ENCODE measurements at places on chromosomes 11 and 22.

- no peak for DNase-seq
Observed at GRCh38 chr11:77403211-77403610, 70.7 kb downstream of the PAK1 start.

DNA sequence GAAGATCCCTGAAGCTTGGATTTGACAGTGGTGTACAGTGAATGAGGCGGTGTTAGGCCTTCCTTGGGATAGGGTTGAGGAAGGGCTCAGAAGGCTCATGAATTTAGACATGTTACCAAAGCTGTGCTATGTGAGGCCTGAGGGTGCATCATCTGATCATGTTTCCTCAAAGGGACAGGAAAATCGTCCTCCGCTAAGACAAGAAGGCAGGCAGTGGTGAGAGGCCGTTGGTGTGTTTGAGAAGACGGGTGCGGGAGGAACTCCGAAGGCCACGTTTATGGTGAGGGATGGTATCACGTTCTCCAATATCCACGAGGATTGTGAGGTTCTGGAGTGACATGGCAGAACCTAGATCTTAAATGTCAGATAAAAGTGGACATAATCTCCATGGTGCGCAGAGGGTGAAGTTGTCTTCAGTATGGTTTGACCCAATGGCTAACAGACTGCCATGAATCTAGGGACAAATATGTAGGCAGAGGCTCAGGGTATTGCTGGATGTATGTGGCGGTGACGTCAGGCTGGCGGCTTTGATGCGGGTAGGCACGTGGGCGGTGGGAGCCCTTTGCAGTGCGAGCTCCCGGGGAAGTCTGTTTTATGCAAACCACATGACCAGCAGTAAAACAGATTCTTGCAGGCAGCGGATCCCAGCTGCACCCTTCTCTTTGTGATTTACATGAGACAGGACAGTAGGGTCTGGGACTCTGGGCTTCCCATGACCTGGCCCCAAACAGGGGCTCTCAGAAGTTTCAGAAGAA is 242.3 kb upstream of the B3GAT1 start:
- no peak for DNase-seq

DNA sequence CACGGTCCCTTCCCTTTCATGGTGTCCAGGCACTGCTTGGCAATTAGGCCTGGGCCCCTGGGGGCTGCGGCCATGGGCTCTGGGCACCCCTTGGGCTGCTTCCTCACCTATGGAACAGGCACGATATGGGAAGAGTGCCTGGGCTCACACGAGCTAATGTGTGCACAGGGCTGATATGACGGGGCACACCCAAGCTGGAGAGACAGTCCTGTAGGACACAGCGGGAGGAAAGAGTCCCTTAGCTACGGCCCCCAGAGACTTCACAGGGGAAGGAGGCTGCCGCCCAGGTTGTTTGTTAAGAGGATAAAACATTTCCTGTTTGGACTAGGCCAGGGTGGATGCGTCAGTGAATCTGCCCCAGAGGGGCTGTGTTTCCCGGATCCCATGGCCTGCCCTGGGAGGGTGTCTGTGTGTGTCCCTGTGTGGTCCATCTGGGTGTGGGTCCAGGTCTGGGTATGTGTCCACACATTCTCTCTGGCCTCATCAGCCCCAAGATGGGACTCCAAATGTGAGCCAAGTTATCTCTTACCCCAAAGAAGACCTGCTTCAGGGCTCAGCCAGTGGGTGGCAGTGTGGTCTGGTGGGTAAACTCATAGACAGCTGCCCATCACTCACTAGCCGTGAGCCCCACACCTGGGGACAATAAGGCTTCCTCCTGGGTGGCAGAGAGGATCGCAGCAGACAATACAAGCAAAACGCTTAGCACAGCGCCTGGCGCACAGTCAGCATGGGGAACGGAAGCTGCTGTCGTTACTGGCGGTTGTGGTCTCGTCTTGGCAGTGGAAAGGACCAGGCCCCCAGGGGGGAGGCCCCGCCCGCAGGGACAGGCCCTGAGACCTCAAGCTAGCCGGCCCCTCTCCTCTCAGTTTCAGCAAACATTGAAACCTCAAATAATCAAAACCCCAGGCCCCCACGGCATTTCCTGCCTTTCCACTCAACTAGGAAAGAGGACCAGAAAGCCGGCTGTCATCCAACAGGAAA is 3.2 kb upstream of the EMID1 start:
- peak; percentile 91 for DNase-seq

GRCh38 chr11:103585911-103586310 is 450.5 kb upstream of the DDI1 start:
- no peak for DNase-seq

- DNase-seq = peak; percentile 78
Observed at GRCh38 chr11:119533921-119534736, 111.2 kb upstream of the THY1 start.

DNA sequence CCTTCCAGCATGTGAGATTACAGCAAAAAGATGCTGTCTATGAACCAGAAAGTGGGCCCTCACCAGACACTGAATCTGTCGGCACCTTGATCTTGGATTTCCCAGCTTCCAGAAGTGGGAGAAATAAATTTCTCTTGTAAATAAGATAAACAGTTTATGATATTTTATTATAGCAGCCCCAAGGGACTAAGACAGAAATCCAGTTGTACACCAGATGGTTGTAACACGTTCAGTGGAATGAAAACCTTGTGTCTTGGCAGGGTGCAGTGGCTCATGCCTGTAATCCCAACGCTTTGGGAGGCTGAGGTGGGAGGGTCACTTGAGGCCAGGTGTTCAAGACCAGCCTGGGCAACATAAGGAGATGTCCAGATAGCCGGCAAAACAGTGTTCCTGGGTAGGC is 61.8 kb downstream of the MCHR1 start:
- DNase-seq = no peak

GRCh38 chr11:63917692-63918506 is 935 bp upstream of the RCOR2 start:
- no peak for DNase-seq

DNA sequence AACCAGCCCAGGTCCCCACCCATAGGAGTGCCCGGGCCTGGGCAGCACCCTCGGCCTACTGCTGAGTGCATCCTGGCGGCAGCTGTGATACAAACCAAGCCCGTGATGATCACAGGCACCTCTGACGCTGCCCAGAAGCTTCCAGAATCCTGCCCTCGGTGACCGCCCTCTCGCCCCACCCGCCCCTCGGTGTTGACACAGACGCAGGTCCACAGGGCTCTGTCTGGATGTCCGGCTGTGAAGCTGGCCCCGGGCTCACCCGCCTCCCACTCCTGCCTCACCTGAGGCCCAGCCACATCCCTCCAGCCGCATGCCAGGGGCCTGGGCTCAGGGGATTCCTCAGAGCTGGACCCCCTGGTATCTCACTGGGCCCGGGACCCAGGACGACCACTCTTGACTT is 191.0 kb downstream of the BRD1 start:
- no peak for DNase-seq

DNA sequence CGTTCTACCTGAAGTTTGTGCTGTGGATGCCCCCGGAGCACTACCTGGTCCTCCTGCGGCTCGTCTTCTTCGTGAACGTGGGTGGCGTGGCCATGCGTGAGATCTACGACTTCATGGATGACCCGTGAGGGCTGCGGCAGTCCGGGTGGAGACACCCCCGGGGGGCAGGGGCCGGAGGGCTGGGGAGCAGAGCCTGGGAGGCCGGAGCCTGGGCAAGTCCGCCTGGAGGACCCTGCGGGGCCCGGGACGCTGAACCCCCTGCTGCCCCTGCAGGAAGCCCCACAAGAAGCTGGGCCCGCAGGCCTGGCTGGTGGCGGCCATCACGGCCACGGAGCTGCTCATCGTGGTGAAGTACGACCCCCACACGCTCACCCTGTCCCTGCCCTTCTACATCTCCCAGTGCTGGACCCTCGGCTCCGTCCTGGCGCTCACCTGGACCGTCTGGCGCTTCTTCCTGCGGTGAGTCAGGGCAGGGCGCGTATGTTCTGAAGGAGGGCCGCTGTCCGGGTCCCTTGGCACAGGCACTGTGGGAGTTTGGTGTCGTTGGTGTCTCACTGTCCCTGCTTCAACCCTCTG is 17.3 kb downstream of the RNH1 start:
- DNase-seq = no peak

- DNase-seq = no peak
Observed at GRCh38 chr22:38756711-38757463, 1.1 kb upstream of the SUN2 start.

- DNase-seq = no peak
Observed at GRCh38 chr11:77515483-77515882, 41.6 kb upstream of the PAK1 start.

DNA sequence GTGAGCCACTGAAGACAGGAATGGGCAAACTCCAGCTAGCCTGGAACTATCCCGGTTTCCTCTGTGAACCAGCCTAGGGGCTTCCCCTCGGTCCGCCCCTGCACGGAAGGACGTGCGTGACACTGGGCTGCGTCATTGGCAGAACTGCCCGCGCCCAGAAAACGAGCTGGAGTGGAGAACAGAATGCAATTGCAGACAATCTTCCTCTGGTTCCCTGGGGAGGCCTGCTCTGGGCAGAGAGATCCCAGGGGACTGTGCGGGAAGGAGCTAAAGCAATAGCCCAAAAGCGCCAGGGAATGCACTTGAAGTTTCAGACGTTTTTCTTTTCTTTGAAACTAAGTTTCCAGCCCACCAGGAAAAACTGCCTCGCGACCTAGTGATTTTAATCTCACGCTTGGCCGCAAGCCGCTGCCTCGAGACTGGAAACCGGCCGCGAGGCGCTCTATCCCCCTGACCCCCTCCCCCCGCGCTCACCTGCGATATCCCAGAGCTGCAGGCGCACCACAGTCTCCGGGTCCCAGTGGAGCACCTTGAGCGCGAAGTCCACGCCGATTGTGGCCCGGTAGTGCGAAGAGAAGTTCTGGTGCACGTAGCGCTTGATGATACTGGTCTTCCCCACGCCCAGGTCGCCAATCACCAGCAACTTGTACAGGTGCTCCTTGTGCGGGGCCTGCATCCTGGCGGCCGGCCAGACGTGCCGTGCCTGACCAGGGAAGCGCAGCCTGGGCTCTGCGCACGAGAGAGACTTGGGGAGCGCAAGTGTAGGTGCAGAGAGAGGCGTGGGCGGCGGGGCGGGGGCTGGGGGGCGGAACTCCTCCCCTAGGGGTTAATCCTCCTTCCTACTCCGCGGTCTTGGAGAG is at the start of gene RAB38:
Gene RAB38 (minus strand): TSS at position 735 of the 860 bp plus-strand sequence. CDS start 59 bp downstream, at position 676.
- DNase-seq = peak; percentile 39

DNA sequence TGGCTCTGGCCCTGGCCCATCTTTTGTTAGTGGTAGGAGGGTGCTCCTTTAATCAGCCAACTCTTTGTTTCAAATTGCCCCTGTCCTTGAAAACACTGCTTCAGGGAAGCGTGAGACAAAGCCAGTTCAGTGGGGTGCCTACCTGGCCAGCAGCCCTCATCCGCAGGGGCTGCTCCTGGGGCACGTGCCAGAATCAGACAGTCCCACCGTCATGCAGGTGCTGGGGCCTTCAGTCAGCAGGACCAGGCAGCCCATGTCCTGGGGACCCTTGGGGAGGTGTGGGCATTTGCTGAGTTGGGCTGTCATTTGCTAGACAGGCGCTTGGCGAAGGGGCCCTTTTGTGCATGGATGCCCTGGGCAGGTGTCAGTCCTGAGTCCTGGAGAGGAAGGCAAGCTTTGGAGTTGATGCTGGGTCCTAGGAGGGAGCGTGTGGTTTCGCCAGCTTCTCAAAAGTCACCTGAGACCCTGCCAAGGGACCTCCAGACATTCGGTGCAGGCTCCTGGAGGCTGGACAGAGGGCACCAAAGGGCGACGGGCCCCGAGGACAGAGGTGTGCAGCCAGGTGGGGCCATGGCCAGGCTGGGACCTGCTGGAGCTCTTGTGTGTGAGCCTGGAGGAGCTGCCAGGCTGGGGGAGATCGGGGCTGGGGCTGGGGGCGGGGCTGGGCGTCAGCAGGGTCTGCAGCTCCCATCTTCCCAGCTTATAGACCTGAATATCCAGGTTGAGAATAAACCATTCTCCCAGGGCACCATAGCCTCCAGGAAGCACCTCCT is 15.0 kb upstream of the RTN4R start:
- no peak for DNase-seq

DNA sequence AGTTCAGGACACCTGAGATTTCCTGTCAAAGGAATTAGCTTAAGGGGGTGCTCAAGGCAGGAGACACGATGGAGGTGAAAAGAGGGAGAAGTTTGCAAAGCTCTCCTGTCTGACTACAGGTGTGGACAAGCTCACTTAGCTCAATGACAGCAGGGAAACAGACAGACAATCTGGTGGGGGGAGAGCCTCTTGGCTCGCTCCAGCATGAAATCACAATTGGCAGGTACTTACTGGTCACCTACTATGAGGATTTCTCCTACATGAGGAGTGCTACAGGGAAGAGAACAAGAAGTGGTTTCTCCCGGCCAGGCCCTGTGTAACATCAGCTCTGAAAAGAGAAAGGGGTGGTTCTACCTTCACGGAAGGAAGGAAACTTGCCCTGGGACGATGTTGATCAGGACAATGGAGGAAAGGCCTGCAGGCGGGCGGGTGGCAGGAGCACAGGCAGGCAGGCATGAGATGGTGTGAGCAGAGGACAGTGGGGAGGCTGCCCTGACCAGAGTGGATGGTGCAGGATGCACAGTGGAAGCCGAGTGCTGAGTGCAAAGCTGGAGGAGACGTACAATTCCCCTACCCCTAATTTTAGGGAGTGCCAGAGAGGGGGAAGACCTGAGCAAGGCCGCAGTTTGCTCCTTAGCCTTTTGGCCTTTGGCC is 57.9 kb upstream of the CRTAM start:
- no peak for DNase-seq

DNA sequence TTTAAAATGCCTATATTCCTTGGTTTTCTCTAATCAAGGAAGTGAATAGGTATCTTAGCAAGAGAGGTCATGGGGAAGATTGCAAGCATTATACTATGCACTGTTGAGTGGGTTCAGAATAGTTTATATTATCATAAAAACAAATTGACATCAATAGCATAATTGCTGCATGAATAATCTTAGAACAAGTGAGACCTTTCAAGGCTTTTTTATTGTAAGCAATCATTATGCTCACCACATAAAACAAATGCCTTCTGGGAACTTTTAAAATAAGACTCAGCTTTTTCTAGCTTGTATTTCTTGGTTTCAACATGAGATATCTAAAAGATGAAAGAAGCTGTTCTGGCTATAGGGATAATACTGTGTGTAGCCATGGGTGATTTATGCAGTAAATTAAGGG is 135.6 kb upstream of the ZC3H12C start:
- no peak for DNase-seq

GRCh38 chr11:16611926-16612565 is 126.4 kb upstream of the C11orf58 start:
- DNase-seq = peak; percentile 11

DNA sequence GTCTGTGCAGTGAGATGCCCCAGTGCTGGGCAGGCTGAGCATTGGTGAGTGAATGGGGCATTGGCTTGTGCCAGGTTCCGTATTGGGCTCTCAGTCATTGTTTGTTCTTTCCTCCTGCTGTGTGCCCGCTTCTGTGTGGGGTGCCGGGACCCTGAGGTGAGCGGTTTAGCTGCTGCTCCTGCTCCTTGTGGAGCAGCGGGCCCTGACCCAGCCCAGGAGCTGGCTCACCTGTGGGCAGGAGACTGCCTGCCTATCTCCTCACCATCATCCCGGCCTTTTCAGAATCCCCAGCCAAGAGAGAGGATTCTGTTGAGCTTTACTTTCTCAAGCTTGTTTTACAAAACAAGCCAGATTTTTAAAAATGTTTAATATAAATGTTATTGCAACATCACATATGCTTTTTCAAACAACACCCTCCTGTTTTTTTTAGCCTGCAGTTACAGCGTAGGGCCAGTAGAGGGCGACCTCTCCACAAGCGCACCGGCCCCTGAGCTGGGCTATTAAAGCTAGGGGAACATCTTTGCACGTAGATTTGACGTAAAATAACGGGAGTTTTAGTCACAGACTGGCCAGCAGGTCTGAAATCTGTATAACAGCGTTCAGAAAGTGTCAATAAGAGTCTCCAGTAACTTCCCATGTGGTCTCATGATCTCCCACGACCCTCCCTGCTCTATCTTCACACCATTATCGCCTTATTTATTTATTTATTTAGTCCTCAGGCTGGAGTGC is 25.1 kb upstream of the RELT start:
- DNase-seq = peak; percentile 85
